ENCODE measurements at places on chromosomes 1 and 21.
A peak's percentile ranks its signal among the peaks of the same experiment; 100 is the strongest.

GRCh38 chr21:25373126-25374082 lies 233.9 kb downstream of the MRPL39 start:
- DNase-seq = no peak

- no peak for DNase-seq
Measured at GRCh38 chr1:246254854-246255253, 252.2 kb downstream of the SMYD3 start.

DNA sequence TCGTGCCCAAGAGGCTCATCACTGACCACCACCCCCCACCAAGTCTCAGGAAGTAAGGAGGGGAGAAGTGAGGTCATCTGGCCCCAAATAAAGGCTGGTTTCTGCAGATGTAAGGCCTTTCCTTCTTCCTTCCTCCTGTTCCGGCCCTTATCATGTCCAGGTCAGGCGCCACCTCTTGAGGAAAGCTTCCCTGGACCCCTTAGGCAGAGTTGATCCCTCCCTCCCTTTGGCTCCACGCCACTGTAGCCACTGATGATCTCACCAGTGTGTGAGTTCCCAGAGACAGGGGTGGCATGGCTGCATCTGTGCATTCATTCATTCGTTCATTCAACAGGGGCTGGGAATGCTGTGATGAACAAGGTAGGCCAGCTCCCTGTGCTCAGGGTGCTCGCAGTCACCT lies 59.2 kb downstream of the TAS1R2 start:
- no peak for DNase-seq

- no peak for DNase-seq
Measured at GRCh38 chr1:165877411-165877810, 50.0 kb downstream of the UCK2 start.

DNA sequence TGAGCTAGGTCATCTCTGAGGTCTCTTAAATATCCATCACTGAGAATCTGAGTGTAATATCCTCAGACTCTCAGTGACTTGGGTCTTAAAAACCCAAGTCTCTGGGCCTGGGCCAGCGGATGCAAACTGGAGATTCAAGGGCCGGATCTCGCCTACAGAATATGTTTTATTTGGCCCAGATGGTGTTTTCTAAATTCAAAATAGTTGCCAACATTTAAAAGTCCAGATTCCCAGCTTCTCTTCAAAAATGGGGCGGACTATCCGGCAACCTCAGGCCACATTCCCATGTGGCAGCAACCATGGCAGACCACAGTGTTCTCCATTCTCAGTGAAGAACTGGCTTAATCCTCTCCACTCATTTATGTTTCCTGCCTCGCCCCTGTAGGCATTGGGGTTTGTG lies 12.7 kb upstream of the HEYL start:
- DNase-seq = no peak

- no peak for DNase-seq
Measured at GRCh38 chr1:169102567-169102966, 3.9 kb upstream of the ATP1B1 start.

- no peak for DNase-seq
Measured at GRCh38 chr1:82785268-82785790, 984.6 kb downstream of the ADGRL2 start.

DNA sequence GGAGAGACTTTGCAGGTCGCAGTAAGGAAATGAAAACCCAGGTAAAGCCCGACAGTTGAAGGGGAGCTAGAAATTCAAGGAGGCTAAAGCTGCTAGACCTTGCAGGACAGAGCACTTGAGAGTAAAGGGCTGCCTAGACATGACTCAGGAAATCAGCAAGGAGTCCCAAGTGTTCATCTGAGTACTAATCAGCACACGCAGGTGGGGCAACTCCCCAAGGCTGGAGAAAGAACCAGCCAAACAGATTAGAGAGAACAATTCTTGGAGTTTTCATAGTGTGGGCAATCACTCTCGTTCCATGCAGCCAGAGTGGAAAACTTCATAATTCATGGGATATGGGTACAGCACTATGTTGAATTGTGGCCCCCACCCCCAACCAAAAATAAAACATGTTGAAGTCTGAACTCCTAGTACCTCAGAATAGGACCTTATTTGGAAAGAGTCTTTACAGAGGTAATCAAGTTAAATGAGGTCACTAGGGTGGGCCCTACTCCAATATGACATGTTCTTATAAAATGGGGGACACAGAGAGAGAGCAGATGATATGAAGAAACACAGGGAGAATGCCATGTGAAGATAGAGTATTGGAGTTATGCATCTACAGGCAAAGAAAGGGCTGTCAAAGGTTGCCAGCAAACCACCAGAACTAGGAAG lies 28.0 kb downstream of the SYDE2 start:
- no peak for DNase-seq

DNA sequence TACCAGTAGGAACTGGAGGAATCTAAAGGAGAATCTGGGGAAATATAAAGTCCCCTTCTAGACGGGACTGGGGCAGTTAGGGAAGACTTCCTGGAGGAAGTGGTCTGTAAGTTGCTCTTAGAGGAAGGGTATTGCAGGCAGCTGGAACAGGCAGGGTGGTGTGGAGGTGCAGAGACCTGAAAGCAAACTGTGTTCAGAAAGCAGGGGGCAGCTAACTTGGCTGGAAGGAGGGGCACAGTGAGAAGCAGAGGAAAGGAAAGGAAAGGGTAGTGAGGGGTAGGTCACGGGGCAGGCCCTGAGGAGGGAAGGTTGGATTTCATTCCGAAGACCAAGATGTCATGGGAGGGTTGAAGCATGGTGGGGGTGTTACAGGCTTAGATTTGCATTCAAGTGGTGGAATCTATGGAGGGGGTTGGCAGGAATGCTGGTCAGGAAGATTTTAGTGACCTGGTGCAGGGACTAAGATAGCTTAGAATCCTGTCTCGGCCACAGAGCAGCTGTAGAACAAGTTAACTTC lies 240.7 kb downstream of the FOXD2 start:
- DNase-seq = no peak

- DNase-seq = no peak
Measured at GRCh38 chr1:188386161-188386560, 1557.4 kb downstream of the PLA2G4A start.

DNA sequence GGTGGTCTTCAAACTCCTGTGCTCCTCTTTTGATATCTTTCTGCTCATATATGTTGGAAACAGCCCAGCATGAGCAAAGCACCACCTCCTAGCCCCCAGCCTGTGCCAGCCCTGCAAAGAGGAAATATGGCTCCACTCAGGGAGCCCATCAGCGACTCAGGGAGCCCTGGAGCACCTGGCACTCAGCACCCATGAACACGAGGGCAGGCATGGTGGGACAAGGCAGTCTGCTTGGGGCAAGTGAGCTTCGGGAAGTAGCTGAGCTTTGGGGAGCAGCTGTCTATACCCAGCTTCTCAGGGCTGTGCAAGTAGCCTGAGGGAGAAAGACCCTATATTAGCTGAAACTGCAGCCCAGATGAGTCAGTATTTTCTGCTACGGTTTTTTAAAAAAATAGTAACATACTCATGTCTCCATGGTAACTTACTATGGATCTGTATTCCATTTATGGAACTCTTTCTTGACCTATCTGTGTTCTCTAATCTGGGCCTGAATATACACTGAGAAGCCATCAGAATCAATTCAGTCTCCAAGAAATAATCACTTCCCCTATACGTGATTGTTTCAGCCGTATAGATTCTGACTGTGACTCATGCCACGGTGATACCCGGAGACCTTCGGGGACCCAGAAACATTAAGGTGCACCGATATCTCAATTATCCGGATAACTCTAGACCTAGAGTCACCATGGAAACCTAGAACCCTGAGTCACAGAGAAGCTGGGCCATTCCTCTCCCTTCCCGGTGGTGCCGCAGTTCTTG lies 1.5 kb upstream of the ETS2 start:
- no peak for DNase-seq

DNA sequence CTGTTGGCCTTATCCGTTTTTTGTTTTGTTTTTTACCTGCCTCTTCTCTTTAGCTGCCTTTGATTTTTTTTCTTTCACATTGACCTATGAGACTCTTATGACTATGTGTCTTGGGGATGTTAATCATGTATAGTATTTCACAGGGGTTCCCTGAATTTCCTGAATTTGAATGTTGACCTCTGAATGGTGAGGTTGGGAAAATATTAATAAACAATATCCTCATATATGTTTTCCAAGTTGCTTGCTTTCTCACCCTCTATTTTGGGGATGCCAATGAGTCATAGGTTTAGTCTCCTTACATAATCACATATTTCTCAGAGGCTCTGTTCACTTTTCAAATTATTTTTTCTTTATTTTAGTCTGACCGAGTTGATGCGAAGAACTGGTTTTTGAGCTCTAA lies 29.6 kb downstream of the GBP5 start:
- no peak for DNase-seq

- no peak for DNase-seq
Measured at GRCh38 chr1:101043776-101044175, 18.2 kb upstream of the DPH5 start.

- no peak for DNase-seq
Measured at GRCh38 chr1:45623972-45624371, at the start of gene CCDC17. Gene CCDC17 (minus strand): TSS chr1:45624054. CDS start chr1:45623909, 145 bp downstream.

DNA sequence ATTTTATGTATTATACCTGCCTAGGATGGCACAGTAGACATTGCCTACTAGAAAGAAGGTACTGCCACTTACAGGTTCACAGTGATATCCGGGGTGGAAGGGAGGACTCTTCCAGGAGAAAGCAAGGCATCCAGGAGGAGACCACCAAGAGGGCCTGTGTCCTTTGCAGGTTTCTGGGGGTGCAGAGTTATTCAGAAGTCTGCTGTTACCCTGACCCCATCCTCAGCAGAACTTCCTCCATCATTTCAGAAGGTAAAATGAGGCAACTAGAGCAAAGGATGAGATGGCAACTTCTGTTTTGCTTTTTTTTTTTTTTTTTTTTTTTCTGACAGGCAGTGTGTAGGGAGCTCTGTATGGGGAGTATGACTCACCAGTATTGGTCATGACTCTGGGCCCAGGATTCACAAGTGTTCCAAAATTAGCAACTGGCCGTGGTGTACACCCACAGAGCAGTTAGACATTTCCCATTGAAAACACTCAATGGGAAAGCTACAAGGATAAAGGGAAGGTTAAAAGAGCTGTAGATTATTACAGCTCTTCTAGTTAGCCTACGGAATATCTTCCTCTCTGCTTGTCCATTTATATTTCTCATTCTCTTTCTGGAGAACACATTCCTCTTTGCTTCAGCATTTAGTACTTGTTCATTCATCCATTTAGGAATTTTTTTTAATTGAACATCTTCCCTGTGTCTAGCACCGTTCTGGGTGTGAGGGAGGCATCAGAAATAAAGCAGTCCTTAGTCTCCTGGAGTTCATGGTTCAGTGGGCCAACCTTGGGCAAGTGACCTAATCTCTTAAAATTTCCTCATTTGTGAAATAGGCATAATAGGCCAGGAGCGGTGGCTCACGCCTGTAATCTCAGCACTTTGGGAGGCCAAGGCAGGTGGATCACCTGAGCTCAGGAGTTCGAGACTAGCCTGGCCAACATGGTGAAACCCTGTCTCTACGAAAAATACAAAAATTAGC lies 50.5 kb upstream of the PPP2R5A start:
- DNase-seq = peak; percentile 81

DNA sequence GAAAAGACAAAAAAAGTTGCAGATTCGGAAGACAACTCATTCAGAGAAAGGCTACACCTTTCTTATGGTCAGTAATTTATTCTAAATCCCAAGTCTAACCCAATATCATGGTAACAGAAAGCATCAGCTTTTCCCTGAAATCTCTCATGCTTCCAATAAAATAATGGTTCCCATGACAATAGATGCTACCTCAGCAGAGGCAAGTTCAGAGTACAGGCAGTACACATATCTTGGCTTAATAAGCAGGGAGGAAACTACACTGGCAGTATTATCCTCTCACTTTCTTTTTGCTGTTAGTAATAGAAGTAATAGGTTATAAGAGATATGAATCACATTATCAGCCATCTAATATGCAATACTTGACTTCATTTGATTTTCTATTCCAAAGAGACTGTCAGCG lies 137.1 kb downstream of the DPYD start:
- DNase-seq = no peak

DNA sequence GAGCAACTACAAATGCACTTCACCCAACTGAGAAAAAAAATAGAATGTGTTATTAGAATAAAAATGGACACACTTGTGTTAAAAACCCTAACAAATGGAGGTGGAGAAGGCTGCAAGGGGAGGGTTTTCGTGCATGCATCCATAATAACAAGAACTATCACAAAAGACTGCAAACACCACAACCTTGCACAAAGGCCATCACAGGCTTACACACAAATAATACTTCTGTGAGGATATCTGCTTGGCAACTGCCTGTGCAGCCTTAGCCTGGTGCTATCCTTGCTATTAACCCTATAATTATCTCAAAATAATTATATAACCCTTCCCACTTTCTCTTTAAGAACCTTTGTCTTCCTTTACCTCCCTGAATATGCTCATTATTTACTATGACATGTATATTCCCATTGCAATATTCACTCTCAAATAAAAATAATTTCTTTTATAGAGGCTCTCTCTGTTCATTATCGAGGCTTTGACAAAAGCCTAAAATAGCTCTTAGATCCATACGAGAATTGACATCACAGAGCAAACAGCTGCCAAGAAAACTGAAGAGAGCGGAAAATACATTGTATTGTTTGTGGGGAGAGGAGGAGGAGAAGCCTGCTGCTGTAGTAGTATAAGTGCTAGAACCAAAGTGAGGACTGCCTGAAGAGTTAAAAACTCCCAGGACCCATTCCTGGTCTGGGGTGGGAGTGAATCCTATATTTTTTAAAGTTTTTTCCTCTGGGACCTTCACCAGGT lies 1768.7 kb downstream of the BRINP3 start:
- DNase-seq = no peak

DNA sequence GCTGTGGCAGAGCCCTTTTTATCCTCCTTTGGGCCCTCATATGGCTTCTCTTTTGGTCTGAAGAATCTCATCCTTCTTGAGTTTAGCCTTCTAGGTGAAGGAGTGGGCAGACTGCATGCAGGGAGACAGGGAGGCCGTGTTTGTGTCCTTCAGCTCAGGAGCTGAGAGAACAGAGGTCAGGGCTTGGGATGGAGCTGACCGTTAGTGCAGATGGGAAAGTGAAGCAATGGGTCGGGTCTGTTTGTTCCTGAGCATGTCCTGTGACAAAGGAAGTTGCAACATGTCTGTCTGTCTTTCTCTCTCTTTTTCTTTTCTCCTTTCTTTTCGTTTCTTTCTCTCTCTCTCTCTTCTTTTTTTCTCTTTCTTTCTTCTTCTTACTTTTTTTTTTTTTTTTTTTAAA lies 14.9 kb downstream of the MAPKAPK2 start:
- DNase-seq = no peak

DNA sequence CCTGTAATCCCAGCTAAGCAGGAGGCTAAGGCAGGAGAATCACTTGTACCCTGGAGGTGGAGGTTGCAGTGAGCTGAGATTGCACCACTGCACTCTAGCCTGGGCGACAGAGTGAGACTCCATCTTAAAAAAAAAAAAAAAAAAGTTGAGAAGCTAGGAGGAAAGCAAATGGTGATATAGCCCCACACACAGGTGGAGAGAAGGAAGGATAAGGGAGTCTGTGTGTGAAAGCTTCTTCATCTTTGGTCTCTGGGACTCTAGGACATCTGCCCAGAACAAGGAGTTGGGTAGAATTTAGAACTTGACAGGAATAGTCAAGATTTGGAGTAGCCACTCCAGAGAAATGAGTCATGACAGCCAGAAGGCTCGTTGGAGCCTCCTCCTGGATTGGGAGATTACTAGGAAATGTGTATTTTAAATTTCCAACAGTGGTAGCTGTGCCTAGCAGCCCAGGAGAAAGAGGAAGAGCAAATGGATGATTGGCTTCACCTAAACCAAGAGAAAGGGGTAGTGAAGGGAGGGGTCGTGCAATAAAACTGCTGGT lies 19.9 kb downstream of the NPL start:
- no peak for DNase-seq
